ENCODE measurements at places on chromosomes 12 and 14.

DNA sequence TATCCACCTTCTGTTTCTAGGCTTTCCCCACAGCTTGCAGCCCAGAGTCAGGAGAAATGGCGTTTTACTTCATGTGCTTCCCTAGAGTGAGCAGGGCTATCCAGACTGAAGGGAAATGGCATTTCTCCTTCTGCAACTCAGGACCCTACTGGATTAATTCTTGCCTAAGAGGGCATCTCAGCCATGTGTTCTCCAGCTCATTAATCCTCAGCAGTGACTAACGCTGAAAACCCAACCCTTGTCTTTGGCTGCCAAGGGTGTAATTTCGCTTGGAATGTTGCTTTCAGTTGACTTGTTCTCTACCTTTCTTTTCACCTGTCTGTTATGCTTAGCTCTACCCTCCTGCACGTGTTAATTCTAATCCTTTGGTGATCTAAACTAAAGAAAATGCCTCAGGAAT is 21.0 kb upstream of the EMP1 start:
- DNase-seq, result no peak

DNA sequence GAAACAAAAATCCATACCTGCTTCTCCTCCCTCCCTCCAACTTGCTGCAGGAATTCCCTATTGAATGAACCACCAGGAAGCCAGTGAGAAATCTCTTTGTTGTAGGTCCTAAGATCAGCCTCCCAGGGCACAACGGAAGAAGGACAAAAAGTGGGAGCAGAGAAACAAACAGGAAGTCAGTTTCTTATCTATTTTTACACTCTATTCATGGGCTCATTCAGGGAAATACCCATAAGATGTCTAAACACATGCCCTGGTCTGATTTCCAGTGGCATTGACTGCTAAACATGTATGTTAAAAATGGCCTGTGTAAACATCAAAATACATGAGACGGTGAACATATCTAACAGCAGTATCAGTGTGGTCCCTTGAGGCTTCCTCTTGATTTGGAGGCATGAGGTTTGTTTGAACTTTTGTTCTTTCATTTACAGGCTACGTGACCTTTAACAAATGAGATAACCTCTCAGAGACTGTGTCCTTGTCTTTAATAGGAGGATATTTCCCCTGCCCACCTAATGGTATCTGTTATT is 18.8 kb downstream of the GPR65 start:
- no peak for DNase-seq

- DNase-seq, result no peak
Measured at GRCh38 chr12:5758347-5758746, 186.7 kb downstream of the ANO2 start.

- no peak for DNase-seq
Measured at GRCh38 chr14:20002319-20002718, 356 bp downstream of the OR4Q2 start.

All from stimulated activated naive CD8-positive, alpha-beta T cell treated with anti-CD3 and anti-CD28 coated beads, Interleukin-15, amount 100 ng/mL, for 72 hours (primary cell).